AG04449 (cell line): ENCODE measurements at places on chromosomes 2 and 18.
A peak's percentile ranks its signal among the peaks of the same experiment; 100 is the strongest.

- no peak for DNase-seq
Observed at GRCh38 chr18:7567474-7568425, 634 bp downstream of the PTPRM start.

DNA sequence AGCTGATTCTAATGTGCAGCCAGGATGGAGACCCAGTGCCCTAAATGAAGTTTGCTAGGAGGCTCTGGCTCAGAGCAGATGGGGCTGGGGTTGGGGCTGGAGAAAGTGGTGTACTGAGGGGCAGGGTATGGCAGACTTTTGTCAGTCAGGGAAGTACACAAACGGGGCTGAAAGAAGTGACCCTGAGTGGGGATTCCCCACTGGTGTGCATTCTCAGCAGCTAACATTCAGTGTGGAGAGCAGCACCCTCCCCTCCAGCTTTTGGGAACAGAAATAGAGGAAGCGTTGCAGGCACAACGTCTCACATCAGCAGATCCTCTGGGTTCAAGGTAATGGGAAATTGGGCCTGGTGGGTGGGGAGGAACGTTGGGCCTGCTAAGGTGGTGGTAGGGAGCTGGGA is 89.1 kb upstream of the GCFC2 start:
- DNase-seq = no peak

- DNase-seq = no peak
Observed at GRCh38 chr2:133523406-133523805, 44.9 kb downstream of the NCKAP5 start.

- DNase-seq = no peak
Observed at GRCh38 chr2:230895536-230896345, 29.3 kb downstream of the GPR55 start.

GRCh38 chr2:77521931-77522470 is at the start of gene LRRTM4:
Gene LRRTM4 (minus strand): TSS chr2:77522376.
- no peak for DNase-seq

DNA sequence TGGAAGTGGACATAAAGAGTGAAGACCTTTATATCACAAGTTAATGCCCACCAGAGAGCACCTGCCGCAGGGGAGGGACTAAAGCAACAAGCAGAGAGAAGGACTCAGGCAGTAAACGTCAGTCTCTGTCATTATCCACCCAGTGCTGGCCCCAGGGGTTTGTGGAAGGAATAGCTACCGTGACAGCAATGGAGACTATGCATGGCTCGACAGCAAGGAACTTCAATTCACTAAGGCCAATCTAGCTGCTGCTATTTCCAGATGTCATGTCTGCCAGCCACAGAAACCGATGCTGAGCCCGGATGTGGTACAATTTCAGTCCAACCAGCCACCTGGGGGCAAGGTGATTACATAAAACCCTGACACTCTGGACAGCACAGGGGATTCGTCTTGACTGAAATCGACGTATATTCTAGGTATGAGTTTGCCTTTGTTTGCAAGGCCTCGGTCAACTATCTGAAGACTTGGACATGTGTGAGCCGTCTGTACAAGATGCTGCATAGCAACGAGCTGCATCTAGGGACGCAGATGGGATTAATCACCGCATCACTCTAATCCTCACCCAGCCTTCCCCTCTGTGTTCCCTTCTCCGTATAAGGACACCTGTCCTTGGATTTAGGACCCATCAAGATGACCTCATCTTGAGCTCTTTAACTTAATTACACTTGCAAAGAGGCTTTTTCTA is 154.1 kb upstream of the SH3BP4 start:
- no peak for DNase-seq

DNA sequence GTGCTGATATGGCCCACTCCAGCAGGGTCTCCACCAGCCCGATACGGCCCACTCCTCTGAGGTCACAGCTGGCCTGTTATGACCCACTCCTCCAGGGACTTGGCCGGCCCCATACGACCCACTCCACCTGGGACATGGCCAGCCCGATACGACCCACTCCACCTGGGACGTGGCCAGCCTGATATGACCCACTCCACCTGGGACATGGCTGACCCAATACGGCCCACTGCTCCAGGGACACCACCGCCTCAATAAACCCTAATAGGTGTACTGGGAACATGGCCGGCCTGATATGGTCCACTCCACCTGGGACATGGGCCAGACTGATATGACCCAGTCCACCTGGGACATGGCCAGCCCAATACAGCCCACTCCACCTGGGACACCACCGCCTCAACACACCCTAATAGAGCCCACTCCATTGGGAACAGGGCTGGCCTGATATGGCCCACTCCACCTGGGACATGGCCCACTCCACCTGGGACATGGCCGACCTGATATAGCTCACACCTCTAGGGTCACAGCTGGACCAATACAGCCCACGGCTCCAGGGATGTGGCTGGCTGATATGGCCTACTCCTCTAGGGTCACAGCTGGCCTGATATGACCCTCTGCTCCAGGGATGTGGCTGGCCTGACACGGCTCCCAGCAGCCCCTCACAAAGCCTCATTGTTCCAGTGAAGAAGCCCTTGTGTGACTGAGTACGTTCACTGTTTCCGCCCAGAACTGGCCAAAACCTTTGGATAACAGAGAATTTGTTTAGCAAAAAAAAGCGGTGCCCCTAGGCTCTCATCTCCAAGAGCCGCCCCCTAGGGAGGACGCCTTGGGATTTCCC is 245.6 kb downstream of the HDAC4 start:
- no peak for DNase-seq

- no peak for DNase-seq
Observed at GRCh38 chr2:62340994-62341484, 145.1 kb downstream of the B3GNT2 start.

DNA sequence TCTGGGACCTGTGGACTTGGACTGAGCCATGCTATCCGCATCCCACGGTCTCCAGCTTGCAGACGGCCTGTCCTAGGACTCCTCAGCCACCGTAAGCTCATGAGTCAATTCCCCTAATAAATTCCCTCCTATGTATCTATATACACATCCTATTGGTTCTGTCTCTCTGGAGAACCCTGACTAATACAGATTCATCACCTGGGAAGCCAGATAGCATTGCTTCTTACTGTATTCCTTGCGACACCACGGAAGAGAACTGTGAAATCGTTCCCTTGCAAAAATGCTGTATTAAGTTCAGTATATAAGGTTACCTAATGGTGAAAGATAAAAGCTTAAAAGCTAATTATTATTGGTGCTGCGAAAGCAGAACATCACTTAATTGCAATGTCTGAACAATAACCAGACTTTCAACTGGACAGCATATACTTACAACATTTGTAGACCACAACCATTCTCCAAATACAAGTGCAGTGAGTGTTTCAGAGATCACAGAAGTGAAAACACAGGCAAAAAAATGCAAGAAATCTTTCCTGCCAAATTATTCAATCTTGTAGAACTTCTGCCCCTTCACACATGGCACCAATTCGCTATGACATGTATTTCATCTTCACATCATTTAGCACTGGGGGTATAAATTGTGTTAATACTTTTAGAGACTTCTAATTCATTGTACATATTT is 352.9 kb downstream of the TXNL1 start:
- DNase-seq = peak; percentile 21

DNA sequence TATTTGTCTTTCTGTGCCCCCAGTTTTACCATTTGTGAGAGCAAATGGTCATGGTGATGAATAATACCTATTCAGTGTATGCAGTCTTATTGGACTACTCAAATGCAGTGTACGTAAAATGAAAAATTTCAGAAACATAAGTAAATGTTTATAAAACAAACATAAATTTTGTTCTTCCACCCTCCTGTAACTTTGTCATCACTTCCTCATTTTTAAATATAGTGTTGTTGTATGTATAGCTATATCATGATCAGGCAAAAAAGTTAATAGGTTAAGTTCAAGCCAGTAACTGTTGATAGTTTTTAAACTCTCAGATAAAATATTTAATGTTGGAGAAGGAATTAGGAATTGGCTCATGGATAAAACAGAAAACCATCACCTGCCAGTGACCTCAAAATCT is 93.2 kb downstream of the KLF7 start:
- DNase-seq = no peak

- no peak for DNase-seq
Observed at GRCh38 chr2:3023531-3023930, 354.1 kb downstream of the EIPR1 start.

- no peak for DNase-seq
Observed at GRCh38 chr2:52964916-52965530, 802.6 kb upstream of the CHAC2 start.

DNA sequence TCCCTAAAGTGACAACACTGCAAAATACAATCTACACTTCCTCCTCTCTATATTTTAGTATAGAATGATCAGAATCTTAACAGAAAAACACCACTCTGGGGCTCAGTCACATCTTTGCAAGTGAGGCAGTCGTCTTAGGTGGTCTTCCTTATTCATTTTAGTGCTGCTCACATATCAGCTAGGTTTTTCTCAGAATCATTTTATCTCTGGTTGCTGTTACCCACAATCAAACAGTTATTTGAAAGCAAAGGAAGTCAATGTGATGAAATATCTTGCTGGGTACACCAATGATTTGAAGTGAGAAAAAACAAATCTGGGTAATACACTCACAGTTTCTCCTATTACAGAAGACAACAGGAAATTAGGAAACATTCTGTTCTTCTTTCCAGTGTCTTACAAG is 275.2 kb downstream of the DSEL start:
- DNase-seq = no peak

DNA sequence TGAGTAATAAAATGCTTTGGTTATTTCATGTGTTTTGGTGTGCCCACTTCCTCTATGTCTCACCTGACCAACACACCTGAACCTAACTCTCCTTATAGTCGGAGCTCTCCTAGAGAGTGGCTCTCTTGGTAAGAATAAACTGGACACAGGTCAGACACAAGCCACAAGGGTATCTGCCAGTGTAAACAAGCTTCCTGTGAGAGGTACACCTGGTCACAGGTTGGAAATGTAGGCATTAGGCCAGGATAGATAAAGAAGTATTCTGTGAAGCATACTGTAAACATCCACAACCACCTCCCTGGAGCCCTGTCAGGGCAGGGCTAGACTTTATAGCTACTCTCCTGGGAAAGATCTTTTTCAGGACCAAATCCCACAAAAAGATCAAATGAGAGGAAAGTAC is 69.4 kb downstream of the ZDBF2 start:
- no peak for DNase-seq

GRCh38 chr2:9641641-9642040 is 10.8 kb upstream of the YWHAQ start:
- no peak for DNase-seq

DNA sequence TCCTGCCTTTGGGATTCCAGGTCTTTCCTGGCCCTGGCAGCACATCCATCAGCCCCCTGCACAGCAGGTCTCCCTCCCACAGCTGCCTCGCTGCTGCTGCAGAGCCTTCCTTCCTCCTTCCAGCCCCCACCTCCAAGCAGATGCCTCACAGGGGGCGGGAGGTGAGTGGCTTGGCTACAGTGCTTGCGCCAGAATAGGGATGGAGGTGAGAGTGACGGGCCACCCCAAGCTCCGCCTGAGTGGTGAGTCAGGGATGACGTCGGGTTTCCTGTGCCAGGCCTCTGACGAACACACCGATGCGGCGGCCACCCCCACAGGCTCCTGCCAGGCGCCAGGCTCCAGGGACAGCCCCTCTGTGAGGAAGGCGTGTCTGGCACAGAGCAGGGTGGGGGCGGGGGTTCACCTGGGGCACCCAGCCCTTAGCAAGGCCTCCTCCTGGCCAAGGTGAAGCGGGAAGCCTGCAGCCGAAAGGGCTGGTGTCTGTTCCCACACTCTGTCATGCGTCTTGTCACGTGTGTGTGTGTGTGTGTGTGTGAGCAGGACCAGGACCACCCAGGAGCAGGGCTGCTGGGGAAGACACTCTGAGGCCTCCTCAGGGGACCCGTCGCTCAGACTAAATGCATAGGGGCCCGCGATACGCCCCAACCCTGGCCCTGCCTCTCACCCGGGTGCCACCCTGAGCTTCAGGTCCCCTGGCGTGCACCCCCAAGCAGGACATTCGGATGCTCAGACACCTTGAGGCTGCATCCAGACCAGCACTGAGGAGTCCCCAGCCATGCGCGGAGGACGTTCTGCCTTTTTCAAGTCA is 3.4 kb upstream of the DUSP2 start:
- DNase-seq = peak; percentile 36

DNA sequence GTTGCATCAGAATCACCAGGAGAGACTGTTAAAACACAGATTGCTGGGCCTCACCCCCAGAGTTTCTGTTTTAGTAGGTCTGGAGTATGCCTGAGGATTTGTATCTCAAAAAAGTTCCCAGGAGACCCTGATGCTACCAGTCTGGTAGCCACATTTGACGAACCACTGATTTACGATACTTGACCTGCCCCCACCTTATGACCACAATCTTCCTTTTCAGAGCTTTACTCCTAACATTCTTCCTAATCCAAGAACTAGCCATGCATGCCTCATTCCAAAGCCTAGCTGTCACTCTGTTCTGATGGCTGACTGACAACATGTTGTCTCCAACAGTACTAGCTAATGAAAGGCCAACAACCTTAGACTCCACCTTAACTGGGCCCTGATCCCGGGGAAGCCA is 191.4 kb downstream of the MBD2 start:
- no peak for DNase-seq

- no peak for DNase-seq
Observed at GRCh38 chr2:14634489-14635390, 2.2 kb downstream of the LRATD1 start.

DNA sequence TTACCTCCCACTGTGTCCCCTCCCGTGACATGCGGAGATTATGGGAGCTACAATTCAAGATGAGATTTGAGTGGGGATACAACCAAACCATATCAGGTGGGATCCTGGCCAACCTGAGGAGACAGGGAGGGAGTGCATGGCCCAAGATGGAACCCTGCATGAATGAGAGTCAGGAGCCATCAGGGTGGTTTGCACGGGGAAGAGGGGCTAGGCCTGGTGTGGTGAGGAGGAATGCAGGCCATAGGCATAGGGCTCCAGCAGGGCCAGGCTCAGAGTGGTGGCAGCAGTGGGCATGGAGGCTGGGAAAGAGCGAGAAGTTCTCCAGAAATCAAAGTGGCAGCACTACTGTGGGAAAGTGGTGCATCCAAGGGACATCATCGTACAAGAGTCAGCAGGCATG is 74.0 kb upstream of the BCL2L11 start:
- DNase-seq = no peak

DNA sequence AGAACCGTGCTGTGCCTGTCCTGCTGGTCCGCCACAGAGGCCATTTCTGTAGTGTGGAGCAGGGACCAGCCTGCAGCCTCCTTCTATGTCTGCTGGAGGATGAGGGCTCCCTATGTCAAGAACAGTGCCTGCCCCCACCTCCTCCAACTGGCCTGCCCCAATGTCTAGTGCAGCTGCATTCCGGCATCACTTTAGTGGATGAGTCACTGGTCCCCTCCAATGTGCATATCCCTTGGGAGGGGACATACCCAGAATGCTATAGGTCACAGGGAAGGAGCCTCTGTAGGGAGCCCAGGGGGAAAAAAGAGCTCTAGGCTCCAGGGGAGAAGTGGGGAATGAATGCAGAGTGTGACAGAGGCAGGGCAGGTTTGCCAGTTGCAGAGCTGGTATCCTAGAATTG is 219.6 kb downstream of the CELF4 start:
- DNase-seq = no peak

GRCh38 chr2:78845664-78846185 is 179.8 kb upstream of the REG3G start:
- no peak for DNase-seq
